ENCODE measurements at places on chromosomes 3 and 15. TPM values are rescaled to one million over a fixed set of nuclear protein-coding genes. Genes with fewer than 3 reads are reported as not detected.

DNA sequence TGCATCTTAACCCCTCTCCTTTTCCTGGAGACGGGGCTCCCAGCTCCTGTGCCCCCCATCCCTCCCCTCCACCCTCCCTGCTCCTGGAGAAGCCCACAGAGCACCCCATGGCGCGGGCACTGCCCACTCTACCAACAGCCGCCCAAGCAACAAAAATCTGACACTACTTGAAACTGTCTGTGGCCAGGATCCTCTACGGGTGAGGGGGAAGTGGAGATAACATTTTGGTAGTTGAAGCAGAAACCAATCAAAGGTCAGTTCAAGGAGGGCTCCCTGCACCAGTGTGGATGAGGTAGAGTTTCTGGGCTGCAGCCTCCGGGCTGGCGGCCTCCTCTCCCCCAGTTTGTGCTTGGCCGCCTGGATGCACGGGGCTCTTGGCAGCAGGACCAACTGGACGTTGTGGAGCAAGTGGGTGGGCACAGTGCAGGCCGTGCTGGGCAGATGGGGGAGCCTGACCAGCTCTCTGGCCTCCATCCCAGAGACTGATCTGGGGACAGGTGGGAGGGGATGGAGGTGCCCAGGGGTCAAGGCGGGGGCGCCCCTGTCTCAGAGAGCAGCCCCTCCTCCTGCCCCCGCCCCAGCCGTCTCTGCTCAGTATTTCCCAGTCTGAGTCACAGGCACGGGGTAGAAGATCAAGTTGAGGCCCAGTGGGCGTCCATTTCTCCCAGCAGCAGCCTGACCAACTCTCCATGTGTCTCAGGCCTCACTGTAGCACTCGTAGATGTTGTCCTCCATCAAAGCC is 12.8 kb downstream of the H1-8 start:
- H3K4me1 ChIP-seq = peaks cover 26% of the 10 kb centered on the region
- H3K27me3 ChIP-seq = no peaks in the 10 kb centered on the region
- H3K4me3 ChIP-seq = no peak overlapping the region
- H3K36me3 ChIP-seq = no peaks in the 10 kb centered on the region
- no peak overlapping the region for H3K27ac ChIP-seq

SPRED1 gene
- 4.6 TPM for total RNA-seq

DNA sequence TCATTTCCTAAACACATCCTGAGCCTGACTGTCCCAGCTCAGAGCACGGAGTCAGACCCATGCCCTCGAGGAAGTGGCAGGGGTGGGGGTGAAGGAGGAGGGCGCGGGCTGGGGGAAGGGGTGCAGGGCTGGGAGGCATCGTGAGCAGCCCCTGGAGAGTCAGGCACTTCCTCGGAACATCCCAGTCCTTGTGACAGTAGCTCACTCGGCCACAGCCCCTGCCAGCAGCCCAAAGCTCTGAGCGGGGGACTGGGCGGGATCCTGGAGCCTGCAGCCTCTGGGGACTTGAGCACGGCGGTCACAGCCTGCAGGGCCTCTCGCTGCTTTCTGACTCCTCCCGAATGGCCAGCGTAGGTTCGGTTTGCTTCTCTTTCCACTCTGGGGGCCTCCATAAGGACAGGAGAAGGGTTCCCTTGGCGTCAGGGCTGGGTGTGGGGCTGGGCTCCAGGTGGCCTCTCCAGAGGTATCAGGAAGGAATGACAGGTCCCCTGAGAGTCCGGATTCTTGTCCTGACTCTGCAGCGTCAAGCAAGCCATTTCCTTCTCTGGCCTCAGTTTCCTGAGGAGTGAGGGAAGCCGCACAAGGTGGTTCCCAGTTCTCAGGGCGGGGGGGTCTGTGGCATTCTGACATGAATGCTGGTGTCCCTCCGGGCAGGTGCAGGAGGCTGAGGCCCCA is 20.9 kb downstream of the PSTPIP1 start:
- no peaks in the 10 kb centered on the region for H3K4me1 ChIP-seq
- no peak overlapping the region for H3K4me3 ChIP-seq
- H3K27me3 ChIP-seq = no peaks in the 10 kb centered on the region
- DNase-seq = peak; percentile 16
- no peaks in the 10 kb centered on the region for H3K36me3 ChIP-seq
- no peak overlapping the region for H3K27ac ChIP-seq

SRGAP3 gene
- total RNA-seq = 1.6 TPM

DNA sequence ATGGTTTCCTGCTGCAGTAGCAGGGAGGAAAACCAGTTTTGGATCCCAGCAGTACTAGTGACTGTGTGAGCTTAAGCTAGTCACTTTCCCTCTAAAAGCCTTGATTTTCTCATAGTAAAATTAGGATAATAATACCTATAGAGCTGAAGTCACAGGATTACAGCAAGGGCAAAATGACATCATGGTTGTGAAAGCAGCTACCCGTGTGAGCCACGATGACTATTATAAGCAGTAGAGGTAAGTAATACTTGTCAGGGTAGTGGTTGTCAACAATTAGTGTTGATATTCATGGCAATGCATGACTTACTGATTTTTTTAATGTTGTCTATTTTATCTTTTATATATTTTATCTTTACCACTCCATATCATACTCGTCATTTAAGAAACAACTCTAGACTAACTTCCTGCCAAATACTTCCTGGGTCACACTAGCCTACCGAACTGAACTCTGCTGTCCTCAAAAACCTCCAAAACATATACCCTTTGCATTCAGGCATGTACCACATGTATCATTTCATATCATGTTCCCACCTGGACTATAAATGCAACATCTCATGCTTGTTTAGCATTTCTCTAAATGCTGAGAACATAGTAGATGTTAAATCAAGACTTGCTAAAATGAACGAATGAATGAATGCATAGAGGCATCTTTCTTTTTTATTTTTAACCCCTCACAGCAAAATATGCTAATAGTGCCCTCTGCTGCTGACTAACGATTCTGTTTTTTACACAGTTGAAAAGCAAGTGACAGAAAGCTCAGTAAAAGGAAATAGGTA is 172.6 kb downstream of the P3H2 start:
- no peak for DNase-seq
- no peaks in the 10 kb centered on the region for H3K27me3 ChIP-seq
- H3K4me3 ChIP-seq = no peak overlapping the region

DNA sequence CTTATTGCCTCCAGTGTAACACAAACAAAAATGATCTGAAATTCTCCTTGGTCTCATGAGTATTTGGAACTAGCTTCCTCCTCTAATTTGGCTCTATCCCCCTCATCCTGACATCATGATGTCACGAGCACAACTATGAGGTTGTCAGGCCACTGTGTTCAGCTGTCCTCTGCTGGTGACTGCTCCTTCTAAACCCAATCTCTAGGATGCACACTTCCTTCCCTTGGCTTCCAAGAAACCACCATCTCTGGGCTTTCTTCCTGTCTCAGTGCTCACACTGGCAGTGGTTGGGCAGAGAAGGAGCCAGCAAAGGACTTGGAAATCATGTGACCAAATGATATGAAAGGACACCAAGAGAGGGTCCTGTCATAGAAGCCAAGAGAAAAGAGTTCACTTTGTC is 30.7 kb upstream of the EIF1B start:
- no peaks in the 10 kb centered on the region for H3K27me3 ChIP-seq
- H3K36me3 ChIP-seq = no peaks in the 10 kb centered on the region
- no peak overlapping the region for H3K4me3 ChIP-seq
- no peak for DNase-seq

DNA sequence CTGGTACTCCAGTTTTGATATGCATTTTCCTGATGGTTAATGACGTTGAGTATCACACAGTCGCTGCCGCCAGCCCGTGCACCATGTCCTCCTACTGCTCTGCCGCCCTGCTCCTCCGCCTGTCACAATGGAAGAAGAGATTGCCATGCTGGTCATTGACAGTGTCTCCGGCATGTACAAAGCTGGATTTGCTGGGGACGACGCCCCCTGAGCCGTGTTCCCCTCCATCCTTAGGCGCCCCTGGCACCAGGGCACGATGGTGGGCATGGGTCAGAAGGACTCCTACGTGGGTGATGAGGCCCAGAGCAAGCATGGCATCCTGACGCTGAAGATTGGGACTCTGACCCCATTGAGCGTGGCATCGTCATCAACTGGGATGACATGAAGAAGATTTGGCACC is 65.9 kb downstream of the SYN2 start:
- no peaks in the 10 kb centered on the region for H3K4me1 ChIP-seq
- H3K36me3 ChIP-seq = no peaks in the 10 kb centered on the region
- no peak overlapping the region for H3K4me3 ChIP-seq
- DNase-seq = peak; percentile 32
- H3K27me3 ChIP-seq = no peaks in the 10 kb centered on the region

MUSTN1 gene
- total RNA-seq = 1,165 TPM

DNA sequence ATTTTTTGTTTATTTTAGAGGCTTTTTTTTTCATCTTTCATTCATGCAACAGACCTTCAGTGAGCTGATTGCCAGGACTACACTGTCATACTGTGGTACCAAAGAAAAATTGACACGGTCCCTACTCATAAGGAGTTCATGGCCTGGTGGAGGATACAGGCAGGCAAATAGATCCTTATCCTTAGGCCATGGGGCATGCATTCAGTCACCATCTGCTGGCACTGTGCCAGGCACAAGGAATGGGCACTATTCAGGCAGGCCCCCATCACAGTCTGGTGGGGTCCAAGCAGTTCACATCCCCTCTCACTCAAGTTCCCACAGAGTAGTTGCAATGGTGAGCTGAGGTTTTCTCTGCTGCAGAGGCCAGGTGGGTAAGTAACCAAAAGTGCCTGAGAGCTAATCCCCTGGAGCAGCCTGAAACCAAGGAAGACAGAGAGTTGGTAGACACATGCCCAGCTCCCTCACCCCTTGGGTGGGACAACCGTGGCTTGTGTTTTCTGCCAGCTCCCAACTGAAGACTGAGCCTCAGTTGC is 17.3 kb downstream of the CISH start:
- H3K27ac ChIP-seq = no peak overlapping the region
- H3K4me1 ChIP-seq = peaks cover 16% of the 10 kb centered on the region
- peak; percentile 55 for DNase-seq
- no peaks in the 10 kb centered on the region for H3K36me3 ChIP-seq
- H3K4me3 ChIP-seq = no peak overlapping the region
- H3K27me3 ChIP-seq = no peaks in the 10 kb centered on the region

DNA sequence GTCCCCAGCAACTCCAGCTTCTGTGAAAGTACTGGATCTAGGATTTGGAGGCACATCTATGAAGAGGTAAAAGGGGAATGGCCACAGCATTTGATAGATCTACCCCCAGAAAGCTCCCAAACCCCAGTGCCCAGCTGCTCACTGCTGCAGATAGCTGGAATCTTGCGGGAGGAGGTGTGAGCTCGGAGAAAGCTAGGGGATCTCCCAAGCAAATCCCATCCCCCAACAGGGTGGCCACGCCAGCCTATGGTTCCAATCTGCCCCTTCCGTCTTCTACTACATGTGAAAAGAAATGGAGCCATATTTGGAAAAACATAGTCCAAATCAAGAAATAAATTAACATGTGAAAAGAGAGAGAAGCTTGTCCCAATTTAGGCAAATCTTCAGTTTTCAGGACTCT is 42.0 kb downstream of the SEMA5B start:
- H3K27me3 ChIP-seq = peaks cover 29% of the 10 kb centered on the region
- no peaks in the 10 kb centered on the region for H3K36me3 ChIP-seq
- no peak overlapping the region for H3K4me3 ChIP-seq
- H3K4me1 ChIP-seq = peaks cover 6% of the 10 kb centered on the region
- no peak overlapping the region for H3K27ac ChIP-seq

TM6SF1 gene
- 23.4 TPM for total RNA-seq

DNA sequence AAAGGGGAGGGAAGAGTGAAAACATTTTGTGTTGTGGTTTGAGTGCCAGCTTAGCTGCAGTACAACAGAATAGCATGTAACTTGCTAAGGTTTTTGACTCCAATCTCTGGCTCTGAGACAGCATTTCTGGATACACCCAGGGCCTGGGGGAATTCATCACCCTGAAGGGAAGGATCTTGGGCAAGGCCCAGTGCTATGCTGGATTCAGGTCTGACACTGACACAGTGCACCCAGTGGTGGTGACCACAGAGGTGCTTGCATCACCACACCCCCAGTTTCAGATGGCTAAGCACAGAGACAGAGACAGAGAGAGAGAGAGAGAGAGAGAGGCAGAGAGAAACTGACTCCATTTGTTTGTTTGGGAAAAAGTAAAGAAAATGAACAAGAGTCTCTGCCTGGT is 74.1 kb upstream of the KBTBD8 start:
- H3K4me3 ChIP-seq = no peak overlapping the region
- H3K36me3 ChIP-seq = no peaks in the 10 kb centered on the region
- H3K27me3 ChIP-seq = no peaks in the 10 kb centered on the region
- H3K4me1 ChIP-seq = no peaks in the 10 kb centered on the region

GRCh38 chr15:65287520-65287855 is 805 bp upstream of the PARP16 start:
- peak overlapping the region; percentile 95 for H3K27ac ChIP-seq
- no peaks in the 10 kb centered on the region for H3K27me3 ChIP-seq
- peak overlapping the region; percentile 71 for H3K4me3 ChIP-seq
- H3K36me3 ChIP-seq = no peaks in the 10 kb centered on the region
- peaks cover 20% of the 10 kb centered on the region for H3K4me1 ChIP-seq

DNA sequence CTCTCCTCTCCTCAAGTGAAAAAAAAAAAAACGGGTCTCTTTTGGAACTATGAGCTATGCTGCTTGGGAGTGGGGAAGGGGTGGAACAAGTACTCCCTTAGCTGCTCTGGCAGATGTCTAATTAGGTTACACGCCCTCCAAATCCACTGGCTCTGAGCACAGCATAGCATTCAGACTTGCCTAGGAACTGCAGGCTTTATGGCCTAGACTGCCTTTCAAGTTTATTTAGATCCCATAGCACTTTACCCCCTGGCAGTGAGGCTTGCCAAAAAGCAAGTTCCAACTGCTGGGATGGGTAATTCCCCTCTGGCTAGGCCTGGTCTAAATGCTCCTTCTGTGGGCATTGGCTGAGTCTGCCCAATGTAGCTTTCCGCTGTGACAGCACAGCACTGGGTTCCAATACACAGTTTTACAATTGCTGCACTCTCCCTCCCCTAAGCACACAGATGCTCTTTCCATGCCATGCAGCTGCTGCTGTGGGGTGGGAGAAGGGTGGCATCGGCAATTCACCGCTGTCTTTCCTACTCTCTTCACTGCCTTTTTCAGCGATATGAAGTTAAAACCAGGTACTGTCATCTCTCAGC is 152.8 kb downstream of the KCNAB1 start:
- H3K4me1 ChIP-seq = no peaks in the 10 kb centered on the region
- no peak for DNase-seq
- no peaks in the 10 kb centered on the region for H3K36me3 ChIP-seq
- H3K27me3 ChIP-seq = no peaks in the 10 kb centered on the region
- H3K4me3 ChIP-seq = no peak overlapping the region

DNA sequence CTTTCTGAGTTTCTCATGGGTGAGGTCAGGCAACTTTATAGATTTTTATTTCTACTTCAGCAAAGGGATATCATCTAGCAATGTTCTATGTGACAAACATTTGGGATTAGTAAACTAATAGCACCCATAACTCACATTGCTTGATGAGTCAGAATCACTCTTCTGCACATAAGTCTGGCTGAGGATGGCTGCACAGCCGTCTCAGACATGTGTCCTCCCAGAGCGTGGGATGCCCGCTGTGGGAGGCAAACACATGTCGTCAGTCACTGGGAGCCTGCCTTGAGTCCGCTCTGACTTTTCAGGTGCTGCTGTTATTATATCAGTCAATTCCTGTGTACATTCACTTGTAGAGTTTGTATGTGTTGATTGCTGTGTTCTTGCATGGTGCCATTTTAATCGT is 230.7 kb upstream of the TRIM42 start:
- H3K27me3 ChIP-seq = peaks cover 2% of the 10 kb centered on the region
- no peak overlapping the region for H3K27ac ChIP-seq
- H3K4me1 ChIP-seq = no peaks in the 10 kb centered on the region
- H3K36me3 ChIP-seq = no peaks in the 10 kb centered on the region
- H3K4me3 ChIP-seq = no peak overlapping the region
- no peak for DNase-seq

Measured in psoas muscle (tissue), 8 donors.